Activated CD4-positive, alpha-beta T cell treated with anti-CD3 and anti-CD28 coated beads for 4 hours (primary cell): ENCODE measurements at places on chromosomes 3 and 15.

- no peak for DNase-seq
These were observed 74.7 kb upstream of the THBS1 start for GRCh38 chr15:39506146-39506545.

GRCh38 chr3:132641837-132642538, 17.6 kb downstream of the ACAD11 start:
- DNase-seq, result no peak

DNA sequence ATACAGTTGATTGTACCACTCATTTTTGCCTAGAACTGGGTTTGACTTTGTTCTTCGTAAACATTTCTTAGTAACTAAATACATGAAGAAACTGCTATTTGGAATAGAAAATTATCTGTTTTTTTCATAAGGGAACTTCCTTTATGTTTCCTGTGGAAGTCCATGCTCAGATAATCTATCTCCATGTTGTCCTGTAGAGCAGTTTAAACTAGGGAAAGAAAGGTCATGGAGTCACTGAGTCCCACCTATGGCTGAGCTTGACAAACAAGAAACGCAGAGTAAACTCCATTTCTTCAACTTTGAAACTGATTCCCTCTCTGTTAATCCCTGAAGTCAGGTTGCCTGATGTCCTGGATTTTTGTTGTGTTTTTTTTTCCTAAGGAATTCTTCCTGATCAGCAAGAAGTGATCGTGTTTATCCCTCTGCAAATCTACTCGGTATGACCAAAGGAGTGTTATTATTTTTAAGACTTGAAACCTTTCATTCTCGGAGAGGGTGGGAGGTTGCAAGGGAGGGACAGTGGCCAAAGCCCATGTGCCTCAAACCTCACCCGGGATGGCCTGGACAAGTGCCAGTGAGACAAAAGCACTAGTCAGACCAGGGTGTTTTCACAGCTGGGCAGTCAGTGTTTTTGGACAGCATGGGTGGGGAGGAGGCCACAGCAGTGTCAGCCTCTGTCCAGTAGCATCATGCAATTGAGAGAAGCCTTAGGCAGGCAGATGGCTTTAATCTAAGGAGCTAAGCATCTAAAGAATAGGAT, 129.8 kb upstream of the PHLDB2 start:
- DNase-seq, result no peak

- DNase-seq, result no peak
These were observed 307.8 kb upstream of the ARRDC4 start for GRCh38 chr15:97652700-97653167.

- no peak for DNase-seq
These were observed 69.6 kb downstream of the PLOD2 start for GRCh38 chr3:146091397-146091796.
